ENCODE measurements at places on chromosomes 3 and 15.

GRCh38 chr3:34106879-34107278, 308.4 kb downstream of the PDCD6IP start:
- peak; percentile 59 for DNase-seq

- DNase-seq, result no peak
Measured at GRCh38 chr3:189606774-189607173, 24.4 kb upstream of the TP63 start.

DNA sequence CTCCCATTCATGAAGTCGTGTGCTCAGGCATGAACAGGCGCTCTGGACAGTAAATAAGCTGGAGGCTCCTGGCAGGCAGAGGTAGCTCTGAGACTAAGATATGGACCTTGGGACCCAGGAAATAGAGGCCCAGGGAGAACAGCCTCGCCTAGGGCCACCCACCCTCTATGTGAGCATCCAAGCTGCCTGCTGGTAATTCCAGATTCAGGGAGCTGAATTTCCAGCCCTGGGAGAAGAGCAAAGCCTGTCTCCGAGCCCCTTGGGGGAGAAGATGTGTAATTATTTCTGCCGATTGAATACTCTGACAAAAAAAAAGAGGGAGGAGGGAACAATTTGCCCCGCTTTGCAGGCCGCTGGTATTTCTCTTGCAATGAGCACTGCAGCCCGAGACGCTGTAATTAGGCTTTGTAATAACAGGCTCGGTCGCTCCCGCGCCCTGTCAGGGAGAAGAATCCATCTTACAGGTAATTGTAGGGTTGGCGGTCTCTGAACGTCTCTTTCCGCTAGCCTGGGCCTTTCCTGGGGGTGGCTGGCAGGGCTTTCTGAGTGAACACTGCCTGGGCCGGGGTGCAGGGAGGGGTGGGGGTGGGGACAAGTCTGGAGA, 131.5 kb downstream of the WNT7A start:
- DNase-seq, result no peak

GRCh38 chr15:70186152-70186551, 88.4 kb upstream of the TLE3 start:
- no peak for DNase-seq

All from iPS DF 19.7 (cell line).